ENCODE measurements at places on chromosomes 16 and 17. TPM values are rescaled to one million over a fixed set of nuclear protein-coding genes. Genes with fewer than 3 reads are reported as not detected.

DNA sequence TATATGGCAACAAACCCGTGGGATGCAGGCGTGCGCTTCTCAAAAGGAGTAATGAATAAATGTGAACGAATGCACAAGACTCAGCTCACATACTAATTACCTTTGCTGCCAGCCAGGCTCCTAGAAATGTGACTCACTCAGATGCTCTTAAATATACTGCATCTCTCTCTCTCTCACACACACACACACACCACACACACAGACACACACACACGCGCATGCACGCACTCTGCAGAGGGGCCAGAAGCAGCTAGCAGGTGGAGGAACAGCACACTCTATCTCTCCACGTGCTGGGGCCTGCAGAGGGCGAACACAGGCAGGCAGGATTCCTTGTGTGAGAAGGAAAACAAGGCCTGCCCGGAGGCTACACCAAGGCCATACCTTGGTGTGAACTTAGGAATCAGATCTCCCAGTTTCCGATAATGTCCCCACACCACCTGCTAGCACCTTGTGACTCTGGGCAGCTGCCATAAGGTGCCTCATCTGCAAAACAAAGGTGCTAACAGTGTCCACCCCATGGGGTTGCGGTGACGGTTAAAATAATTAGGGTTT is 5.3 kb downstream of the GPRC5B start:
- DNase-seq: peak; percentile 39

GRCh38 chr17:82113422-82113821 is 15.4 kb upstream of the FASN start:
- DNase-seq: no peak

DNA sequence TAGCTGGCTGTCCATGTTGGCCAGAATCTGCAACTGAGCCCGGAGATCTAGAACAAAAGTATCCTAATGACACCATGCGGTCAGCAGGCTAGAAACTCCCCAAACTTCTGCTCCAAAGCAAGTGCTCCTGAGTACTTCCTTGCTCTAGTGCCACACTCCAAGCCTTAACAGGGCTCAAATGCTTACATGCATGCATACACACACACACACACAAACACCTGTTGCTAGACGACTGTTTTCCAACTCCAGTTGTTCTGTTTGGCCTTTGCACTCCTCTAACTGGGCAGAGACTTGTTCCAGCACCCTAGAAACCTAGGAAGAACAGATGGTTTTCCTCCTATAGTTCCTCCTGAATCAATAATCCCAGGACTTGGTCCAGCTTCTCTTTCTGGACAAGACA is 7.7 kb upstream of the ALDOC start:
- DNase-seq: no peak

DNA sequence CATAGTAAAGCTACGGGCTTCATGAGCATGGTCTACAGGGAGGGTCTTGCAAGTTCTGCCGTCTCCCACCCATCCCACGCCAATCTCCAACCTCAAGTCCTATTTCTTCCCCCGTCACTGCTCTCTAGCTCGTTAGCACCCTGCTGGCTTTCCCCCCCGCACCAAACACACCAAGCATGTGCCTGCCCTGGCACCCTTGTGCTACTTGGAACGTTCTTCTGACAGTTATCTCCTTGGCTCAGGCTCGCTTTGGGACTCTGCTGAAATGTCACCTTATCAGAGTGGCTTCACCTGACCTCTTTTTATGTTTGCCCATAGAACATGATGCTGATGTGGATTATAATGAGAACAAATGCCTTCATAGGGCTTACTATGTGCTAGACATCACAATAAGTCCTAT is 21.9 kb downstream of the GLYR1 start:
- no peak for DNase-seq

The GRIN2A gene
- 0.08 TPM for total RNA-seq

- DNase-seq: no peak
These were observed 21.1 kb downstream of the CLUH start for GRCh38 chr17:2690165-2691068.

The RSKR gene
- total RNA-seq: 3.2 TPM

- no peak for DNase-seq
These were observed 62.3 kb downstream of the TNFRSF13B start for GRCh38 chr17:16909472-16910246.

- peak; percentile 80 for DNase-seq
These were observed 1.9 kb downstream of the PMP22 start for GRCh38 chr17:15263206-15263579.

DNA sequence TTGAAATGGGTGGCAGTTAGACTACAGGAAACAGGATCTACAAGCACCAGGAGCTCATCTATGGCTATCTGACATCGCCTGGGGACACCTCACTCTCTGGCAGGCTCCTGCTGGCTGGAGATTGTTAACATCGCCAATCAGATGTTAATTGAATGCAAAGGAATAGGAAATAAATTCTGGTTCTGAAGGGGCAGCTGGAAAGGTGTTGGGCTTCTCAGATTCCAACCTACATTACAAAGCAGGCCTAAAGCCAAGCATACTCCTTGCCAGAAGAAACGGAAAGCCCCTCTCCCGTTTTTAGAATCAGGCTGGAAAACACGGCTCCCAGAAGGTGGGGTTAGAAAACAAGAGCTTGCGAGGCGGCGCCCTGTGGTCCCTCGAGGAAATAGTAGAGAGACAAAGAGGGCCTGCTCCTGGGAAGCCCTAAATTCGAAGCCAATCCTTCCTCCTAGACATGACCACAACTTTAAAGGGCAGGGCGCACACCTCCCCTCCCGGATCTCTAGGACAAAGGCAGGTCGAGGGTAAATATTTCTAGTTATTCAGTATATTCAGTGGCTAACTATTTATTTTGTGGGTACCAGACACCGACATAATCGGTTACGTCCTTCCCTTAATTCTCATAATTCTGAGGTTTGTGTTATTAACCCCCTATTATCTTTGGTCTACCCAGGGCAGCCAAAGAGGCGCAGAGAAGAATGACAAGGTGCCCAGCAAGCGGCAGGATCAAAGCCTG is 763 bp upstream of the TOM1L1 start:
- DNase-seq: no peak

GRCh38 chr17:39143552-39144093 is 7.8 kb downstream of the PLXDC1 start:
- DNase-seq: no peak

The GP1BA gene
- not detected for total RNA-seq

The SMURF2 gene
- total RNA-seq: 191 TPM

The ZNF646 gene
- total RNA-seq: 19.0 TPM

DNA sequence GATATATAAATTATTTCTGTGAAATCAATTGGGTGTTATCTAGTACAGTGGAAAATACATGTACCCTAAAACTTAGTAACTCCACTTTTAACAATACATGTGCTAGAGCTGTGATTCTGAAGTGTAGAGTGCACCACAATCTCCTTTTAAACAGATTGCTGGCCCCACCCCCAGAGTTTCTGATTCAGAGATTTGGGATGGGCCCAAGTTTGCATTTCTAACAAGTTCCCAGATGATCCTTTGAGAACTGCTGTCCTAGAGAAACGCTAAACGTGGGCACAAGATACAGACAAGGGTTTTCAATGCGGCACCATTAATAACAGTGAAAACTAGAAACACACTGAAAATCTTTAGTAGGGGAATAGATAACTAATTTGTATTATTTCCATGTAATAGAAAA is 49.2 kb downstream of the NXPH3 start:
- peak; percentile 33 for DNase-seq

DNA sequence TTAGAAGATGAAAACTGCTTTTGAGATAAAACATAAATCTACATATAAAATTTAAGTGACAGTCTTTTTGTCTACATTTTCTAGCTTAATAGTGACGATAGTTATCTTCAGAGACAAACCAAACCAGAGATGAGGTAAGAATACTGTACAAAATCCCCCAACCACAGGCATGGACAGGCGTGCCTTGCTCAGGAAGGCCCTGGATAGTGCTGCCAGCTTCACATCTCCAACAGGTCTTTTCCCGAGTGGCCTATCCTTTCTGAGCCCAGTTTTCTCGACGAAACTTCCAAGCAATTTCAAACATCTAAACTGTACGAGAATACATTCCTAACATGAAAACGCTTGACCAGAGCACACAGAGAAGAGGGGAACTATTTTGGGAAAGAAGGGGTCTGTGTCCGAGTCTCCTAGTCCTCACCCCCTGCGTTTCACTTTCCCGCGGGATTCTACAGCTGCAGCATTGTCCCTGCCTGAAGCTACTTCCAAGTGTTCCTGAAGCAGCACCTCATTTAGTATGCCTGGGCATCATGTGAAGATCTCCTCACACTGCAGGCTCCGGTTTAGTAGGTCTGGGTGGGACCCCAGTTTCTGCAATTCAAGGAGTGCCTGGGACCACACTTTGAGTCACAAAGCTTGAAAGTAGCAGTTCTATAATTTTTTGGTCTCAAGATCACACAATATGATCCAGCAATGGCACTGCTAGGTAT is 37.8 kb downstream of the GNA13 start:
- DNase-seq: no peak

- DNase-seq: no peak
These were observed 1.1 kb downstream of the NEURL4 start for GRCh38 chr17:7328009-7328408.

- peak; percentile 58 for DNase-seq
These were observed 2.8 kb upstream of the XAF1 start for GRCh38 chr17:6753006-6753445.

The ASPHD1 gene
- 14.1 TPM for total RNA-seq

The C17orf100 gene
- total RNA-seq: 1.7 TPM

The KRT24 gene
- total RNA-seq: not detected

GRCh38 chr17:41959030-41959335 is 7.6 kb upstream of the CNP start:
- no peak for DNase-seq

DNA sequence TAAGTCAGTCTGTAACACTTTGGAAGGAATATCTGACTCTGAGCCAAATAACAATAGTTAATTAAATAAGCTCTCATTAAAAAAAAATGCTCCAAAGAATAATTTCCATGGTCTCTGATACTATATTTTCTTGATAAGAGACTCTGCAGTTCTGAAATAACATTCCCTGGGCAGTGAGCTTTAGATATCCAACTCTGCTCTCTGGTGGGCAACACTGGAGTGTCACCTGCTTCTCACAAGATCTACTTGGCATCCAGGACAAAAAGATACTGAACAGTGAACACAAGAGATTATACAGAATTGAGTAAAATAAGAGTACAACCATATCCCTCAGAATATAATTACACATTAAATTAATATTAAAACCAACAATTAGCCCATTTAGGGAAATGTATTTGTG is 13.7 kb downstream of the BLMH start:
- DNase-seq: peak; percentile 50

DNA sequence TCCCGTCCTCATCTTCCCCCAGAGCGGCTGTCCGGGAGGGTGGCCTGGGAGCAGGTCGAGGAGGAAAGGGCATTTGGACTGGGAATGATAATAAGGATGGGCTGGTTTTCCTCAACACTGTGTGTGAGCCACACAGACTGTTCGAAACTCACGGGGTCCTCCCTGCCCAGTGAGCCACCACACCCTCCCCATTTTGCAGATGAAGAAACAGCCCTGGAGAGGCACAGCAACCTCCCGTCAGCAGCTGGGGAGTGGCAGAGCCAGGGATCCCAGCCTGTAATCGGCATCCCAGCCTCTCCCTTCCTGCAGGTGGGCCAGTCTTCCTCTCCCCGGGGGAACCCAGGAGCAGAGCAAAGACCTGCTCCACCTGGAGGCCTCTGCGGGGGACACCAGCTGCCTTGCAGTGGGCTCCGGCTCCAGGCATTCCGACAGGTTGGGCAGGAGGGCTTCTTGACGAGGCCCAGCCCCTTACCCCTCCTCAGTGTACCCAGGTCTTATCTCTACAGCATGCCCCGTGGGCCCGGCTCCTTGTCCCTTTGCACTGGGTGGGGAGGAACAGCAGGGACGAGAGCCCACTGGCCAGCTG is 23.8 kb downstream of the ENGASE start:
- DNase-seq: no peak

GRCh38 chr16:81585785-81586184 is 141.2 kb downstream of the CMIP start:
- no peak for DNase-seq

DNA sequence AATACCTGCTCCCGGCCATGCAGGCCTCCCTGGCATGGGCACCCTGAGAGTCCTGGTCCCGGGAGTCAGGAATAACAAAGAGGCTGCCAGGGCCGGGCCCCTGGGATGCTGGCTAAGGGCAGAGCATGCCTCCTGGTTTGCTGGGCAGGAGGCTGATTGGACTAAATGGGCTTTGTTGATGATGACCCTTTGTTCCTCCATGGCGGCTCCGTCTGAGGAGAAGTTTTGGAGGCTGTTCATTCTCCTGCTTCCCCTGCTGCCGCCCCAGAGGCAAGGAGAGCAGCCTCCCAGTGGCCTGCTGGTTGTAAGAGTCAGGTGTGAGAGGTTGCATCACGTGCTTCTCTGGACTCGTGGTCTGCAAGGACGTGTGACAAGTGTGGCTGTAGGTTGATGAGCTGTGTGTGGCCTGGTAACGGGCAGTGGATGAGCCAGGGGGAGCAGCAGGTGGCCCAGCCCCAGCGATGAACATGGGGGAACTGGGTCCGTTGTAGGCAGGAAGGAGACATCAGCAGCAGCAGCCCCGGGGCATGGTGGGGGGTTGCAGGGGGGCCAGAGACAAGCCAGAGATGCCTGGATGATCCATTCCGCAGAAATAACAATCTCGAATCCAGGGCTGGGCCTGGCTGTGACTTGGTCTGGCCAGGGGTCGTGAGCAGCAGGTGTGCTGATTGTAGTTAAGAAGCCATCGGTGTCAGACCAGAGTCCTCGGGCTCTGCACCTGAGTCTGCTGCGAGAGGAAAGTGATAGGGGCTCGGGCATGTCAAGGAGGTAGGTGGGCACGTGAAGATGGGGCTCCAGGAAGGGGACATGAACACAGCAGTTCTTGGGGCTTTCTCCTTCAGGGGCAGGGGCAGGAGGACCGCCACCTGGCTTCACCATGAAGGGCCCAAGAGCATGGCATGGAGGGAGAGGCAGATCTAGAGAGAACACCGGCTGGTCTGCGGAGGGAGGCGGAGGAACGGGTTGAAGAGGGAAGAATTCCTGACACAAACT is 101.4 kb downstream of the TNFRSF13B start:
- no peak for DNase-seq

DNA sequence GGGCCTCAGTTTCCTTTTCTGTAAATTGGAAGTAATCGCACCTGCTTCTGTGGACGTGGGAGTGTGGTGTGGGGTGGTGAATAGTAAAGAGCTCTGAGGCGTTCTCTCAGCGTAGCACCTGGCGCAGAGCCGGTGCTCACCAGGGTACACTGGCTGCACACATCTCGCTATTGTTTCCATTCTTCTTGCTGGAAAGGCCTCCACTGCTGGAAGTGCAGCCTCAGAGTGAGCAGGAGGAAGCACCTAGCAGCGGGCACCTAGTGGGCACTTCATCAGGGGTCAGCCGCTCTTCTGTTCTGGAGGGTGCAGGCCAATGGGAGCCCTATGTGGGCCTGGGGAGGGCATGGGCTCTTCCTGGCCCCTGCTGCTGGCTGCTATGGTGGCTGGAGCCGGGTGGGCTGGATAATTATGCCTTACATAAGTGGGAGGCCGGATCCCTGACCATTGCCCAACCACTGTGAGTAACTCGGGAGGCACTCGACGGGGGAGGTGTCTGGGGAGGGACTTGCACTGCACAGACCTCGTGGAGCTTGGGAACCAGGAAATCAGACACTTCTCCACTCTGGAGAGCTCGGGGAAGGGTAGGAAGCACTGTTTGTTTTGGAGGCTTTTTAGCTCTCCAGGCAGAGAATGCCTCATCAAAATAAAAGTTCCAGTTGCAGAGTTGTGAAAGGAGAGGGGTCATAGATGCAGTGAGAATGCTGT is 1.7 kb downstream of the MAP2K3 start:
- DNase-seq: peak; percentile 97
